NCI-H345 (cell line): ENCODE measurements at places on chromosomes 5 and 9.
A peak's percentile ranks its signal among the peaks of the same experiment; 100 is the strongest.

DNA sequence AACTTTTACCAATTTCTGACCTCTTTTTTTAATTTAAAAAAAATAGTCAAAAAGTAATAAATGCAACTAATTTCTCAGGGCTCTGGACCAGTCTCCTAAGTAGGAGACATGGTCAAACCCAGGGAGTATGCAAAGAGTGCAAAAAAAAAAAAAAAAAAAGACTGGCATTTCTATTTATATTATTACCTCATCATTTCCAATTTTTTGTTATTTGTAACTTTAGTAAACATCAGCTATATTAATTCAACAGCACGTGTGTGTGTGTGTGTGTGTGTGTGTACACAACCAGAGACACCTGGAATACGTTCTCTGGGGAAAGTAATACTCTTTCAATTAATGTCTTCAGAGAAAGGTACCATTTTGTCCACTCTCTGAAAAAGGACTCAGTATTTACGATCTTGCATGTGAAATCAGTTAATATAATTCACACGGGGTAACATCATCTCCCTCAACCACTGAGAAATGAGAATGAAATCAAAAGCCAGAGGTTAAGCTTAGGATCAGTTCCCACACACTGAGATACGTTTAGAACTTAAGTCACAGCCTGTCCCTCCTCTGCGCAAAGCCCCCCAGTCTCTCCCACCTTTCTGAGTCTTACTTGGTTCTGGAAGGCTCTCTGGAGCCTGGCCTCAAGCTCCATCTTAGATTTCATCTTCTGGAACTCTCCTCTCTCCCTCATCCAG, 21.9 kb downstream of the ZNF608 start:
- no peak for DNase-seq

- DNase-seq: no peak
Observed at GRCh38 chr5:163366757-163367156, 70.6 kb upstream of the CCNG1 start.

DNA sequence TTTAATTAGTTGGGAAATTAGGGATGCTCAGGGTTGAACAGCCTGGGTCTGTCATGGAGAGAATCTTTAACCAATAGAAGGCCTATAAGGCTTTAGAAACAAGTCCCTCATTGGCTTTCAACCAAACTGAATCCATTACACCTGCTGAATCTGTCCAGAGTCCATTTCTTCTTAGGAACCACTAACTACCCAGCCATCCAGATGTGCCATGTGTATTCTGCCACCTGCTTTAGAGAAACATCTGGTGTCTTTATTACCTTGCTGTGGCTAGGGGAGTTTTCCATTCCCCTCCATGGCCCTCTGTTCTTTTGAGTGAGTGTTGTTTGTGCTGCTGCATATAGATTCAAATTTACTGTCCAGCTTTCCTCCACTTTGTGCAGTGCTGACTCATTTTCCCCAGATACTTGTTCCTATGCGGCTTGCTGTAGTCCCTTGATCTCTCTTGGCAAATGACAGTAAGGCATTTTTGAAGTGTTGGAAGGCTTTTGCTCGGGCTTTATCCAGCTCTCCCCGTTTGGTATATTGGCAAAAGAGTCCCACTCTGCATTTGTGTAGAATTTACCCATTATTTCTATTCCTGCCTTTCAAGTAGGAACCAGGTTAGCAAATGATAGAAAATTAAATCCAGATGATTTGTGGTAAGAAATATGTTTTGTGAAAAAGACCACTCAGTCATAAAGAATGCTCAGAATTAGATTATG, 54.6 kb downstream of the NLN start:
- DNase-seq: no peak

DNA sequence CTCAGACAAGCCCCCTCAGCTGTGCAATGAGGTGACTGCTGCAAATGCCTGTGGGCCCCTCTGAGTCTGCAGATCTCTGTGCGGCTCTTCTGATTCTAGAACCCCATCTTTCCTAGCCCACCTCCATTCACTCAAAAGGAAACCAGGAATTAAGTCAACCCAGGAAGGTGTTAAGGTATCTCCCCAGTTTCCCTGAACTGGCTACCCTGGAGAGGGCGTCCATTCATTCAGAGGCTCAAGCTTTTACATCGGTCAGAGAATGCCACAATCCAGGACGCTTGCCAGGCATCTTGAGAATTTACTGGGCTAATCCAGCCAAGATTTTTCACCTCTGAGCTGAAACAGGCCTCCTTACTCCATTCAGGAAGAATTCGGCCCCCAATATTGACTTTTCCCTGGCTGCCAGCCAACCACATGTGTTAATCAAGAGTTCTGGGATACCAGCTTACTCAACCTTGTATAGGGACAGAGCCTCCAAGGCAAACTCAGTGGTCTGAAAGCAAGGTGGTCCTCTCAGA, 889 bp upstream of the ADAMTS12 start:
- DNase-seq: peak; percentile 2

DNA sequence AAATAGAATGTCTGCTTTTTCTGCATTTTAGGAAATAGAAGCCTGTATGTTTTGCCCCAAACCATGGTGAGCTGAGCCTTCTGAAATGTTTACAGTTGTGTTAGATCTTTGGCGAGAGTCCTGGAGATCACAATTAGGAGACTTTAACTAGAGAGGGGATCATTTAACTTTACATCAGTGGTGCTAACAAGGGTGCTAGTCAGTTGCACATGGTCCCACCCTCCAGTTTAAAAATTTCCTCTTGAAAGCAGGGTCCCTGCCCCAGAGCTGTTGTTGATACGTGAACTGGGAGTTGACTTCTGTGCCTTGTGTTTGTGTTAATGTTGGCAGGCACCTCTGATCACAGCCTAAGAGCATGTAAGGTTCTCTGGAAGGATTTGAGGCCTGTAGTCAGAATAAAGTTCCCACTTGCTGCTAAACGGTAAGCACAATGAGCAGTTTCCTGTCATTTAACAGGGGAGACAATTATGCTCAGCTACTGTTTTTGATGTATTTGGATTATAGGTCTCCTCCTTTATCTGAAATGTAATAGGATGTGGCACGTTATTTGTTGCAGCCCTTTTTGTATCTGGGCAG, 43.7 kb downstream of the RASGRF2 start:
- no peak for DNase-seq

- DNase-seq: no peak
Observed at GRCh38 chr9:7240569-7241311, 483.0 kb downstream of the KDM4C start.

GRCh38 chr9:85511746-85512145, 230.0 kb downstream of the AGTPBP1 start:
- no peak for DNase-seq

DNA sequence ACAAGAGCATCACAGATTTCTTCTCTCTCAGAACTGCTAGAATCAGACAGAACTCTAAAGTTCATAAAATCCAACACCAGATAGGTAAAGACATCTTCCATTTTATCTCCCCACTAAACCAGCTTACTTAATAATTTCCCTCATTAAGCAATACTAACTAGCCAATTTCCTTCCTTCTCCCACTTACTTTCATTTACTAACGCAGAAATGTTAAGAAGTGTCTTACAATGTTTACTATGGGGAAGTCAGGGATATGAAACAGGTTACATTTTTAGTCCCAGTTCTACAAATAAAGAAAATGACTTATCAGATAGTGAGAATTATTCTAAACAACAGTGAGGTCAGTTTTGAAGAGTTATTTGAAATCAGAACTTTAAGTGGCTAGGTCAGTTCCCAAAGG, 236.5 kb downstream of the FBXL17 start:
- DNase-seq: no peak

DNA sequence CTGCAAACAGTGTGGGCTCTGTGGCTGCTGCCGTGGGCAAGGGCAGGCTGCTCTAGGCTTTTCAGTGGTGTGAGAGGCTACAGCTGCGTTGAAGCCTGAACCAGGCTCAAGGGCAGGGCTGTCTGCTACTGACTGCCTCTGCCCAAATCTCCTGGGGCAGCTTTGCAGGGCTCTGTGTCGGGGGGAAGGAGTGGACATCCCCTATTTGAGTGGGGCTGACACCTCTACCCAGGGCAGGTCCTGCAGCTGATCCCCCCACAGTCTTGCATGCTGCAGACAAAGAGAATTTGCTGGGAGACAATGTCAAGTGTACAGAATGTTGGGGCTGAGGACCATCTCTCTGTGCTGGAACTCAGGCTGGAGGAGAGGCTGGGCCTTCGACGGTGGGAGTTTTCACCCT, 240.2 kb downstream of the PBX3 start:
- no peak for DNase-seq

DNA sequence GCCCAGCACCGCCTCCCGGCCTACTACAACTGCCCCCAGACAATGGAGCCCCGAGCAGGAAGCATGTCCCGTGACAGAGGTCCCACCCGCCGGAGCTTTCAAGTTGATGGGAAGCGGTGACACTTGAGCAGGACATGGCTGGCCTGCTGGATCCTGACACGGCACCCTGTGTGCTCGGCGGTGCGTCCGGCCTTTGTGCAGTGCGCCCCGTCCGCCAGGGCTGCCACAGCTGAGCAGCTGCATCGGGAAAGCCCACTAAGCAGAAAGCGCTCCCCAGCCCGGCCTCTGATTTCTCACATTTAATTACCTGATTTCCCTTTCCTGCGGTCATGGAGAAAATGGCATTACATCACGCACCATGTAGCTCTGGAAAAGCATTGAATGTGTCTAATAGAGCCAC, 611.9 kb downstream of the IRX1 start:
- DNase-seq: no peak

- DNase-seq: no peak
Observed at GRCh38 chr5:113201715-113202114, 225.1 kb downstream of the DCP2 start.
